ENCODE measurements at places on chromosomes 2 and 18. TPM values are rescaled to one million over a fixed set of nuclear protein-coding genes. Genes with fewer than 3 reads are reported as not detected.

The GPR75 gene
- total RNA-seq: 17.5 TPM

The TCF23 gene
- total RNA-seq: 0.06 TPM

The MC5R gene
- 0.22 TPM for total RNA-seq

The IGFBP5 gene
- 179 TPM for total RNA-seq

DNA sequence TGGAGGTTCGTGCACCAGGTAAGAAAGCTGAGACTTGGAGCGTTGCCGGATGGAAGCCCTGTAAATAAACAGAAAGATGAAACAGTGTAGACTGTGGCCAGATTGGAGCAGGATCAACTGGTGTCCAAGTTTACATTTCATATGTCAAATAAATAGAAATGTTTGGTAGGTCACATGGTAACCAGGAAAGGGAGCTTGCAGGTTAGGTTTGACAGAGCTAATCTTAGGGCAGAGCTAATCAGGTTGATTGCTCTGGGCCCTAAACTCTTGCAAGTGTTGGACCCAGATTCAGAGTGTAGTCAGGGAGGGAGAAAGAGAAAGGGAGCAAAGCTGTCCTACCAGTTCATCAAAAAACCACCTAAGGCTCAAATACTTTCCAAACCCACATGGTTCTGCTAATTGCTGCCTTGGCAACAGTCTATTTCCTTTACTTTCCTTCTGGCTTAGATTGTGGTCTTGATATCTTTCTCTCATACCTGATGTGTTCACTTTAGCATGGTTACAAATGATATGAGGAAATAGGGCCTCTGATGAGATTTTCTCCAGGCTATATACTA lies 63.2 kb downstream of the G6PC2 start:
- no peak for DNase-seq

DNA sequence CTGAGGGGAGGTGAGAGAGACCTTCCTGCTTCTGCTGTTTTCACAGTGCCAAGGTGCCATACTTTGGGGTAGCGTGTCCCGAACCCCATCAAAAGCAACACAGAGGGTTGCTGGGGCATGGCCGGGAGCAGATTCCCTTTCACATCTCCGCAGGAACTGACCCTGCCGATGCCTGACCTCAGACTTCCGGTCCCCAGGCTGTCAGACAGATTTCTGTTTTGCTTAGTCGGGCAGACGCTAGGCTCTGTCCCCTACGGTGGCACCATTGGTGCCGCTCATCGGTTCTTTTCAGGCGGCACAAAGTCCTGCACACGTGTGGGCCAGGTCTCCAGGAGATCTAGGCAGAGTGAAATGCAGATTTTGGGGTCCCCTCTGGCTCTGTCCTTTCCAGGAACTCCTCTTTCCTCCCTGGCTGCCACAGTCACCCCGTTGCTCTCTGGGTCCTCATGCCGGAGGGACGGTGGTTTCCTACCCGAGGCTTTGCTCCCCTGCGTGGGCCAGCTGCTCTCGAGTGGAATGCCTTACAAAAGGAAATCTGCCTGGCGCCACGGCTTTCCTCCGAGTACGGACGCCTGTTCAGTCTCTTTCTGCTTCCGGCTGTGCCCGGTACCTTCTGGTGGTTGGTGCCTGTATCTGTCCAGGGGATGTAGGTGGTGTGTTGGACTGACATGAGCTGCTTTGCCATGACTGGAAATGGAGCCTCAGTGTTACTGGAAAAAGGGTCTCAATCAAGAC lies 39.3 kb downstream of the RTP5 start:
- no peak for DNase-seq

- DNase-seq: peak; percentile 90
Measured at GRCh38 chr2:25376750-25377621, 35.3 kb upstream of the DNMT3A start.

DNA sequence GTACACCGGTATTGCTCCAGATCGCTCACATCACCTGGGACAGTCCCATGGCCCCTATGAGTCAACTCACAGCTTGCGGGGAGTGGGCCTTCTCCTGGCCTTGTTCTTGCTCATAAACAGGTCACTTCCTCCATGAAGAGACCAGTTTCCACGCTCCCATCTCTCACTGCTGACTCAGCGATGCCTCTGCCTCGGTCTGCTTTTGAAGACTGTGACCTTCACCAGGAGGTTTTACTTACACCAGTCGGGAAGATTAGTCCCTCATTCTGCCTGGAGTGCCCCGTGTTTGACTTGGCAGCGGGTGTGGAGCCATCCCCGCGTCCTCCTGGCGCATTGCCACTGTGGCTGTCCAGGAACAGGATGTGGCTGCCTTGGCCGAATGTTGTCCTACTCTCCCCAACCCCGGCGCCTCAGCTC lies 159.8 kb downstream of the RHBDD1 start:
- DNase-seq: peak; percentile 64

DNA sequence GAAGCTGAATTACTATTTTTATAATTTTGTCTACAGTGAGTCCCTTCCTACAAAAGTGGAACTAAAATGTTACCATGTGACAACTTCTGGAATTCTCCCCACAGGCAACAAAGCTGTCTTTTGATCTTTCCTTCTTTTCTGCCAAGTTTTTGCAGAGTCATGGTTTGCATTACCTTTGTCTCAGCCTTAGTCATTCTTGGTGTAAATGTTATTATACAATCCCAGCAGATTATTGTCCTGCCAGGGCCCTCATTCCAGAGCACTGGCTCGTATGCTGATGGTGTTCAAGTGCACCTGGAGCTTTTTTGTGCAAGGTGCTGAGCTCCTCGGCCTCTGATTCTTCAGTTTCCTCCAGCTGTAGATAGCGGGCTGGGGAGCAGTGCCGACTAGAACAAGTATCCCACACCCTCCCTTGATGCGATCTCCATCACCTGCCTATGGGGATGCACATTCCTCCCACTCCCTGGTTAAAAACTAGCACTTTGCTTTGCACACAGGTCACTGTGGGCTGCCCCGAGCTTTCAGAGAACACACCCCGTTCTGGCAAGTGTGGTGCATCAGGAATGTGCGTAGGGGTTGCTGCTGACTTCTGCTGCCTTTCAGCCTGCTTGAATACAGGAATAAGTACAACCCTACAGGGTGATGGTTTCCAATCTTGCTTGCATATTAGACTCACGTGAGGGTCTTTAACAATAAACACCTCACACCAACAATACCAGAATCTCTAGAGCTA lies 263.6 kb downstream of the RNF144A start:
- no peak for DNase-seq

DNA sequence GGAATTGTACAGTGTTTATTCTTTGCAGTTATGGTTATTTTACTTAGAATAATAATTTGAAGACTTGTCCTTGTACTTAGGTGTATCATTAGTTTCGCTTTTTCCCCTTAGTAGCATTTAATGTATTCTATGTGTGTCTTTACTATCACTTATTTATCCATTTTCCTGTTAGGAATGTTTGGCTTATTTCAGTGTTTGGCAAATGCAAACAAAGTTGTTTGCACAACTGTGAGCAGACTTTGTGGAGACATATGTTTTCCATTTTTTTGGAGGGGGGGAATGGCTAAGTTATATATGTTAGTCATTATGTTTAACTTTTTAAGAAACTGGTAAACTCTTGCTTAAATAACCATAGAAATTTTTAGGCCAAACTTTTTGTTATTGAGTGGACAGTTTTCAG lies 447.7 kb downstream of the SOX11 start:
- no peak for DNase-seq

GRCh38 chr18:41461114-41461513 lies 493.9 kb upstream of the PIK3C3 start:
- DNase-seq: no peak

DNA sequence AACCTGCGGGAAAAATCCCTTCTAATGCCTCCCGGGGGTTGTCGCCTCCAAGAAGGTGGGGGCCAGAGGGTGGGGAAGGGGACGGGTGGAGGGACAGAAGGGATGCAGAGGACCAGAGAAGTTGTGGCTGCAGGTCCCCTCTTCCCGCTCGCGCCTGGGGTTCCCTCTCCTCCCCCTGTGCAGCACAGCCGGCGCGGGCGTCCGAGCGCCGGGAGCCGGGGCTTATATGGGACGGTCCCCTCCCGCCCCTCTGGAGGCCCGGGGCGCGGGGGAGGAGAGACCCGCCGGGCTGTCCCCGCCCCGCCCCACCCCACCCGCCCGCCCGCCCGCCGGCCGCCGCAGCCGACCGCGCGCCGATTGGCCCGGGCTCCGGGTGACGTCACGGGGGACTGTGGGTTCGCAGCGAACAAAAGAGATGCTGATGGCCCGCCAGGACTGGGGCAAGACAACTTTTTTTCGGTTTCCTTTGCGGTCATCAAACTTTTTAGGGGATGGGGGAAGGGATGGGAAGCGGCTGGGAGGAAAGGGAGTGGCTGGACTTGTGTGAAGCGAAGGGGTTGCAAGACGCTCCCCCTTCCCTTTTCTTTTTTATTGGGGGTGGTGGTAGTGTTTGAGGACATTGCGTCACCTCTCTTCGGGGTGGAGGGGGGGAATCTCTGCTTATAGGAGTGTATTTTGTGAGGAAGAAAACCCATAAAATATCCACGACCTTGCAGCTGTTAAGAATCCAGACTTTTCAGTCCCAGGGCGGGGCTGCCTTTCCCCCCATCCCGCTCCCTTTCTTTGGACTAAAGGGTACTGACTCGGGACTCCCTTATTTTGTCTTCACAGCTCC lies at the start of gene FN1:
Gene FN1, minus strand, starts transcription at position 199 of the 835 bp plus-strand sequence. CDS start 266 bp downstream, outside the sequence.
- peak; percentile 86 for DNase-seq

DNA sequence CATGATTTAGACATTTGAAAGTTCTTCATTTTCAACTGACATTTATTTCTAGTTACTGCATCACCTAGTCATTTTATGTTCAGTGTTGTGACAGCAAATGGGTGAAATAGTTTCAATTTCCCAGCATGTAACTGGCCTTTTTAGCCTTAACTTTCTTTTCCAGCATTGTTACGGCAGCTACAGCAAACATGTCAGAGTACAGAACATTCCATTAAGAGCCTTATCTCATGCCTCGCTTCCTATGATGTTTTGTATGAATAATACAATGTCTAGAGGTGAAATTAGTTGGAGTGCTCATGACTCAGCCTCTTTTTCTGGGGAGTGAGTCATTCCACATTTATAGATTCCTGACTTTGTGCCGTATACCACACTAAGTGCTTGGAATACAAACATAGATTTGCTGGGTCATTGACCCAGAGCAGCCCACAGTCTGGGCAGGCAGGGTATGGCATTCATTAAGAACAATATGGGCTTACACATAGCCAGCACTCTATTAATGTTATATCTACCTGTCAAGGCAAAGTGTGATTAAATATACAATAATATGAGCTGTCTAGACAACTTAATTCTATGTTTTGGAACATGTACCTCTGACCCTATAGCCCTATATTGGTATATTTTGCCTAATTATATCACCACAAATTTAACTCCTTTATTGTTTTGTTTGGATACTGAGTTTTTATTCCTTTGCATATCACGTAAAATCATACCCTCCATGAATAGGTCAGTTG lies 72.2 kb downstream of the MAP2 start:
- DNase-seq: no peak

- DNase-seq: no peak
Measured at GRCh38 chr18:23724681-23725080, 35.4 kb downstream of the LAMA3 start.

GRCh38 chr2:108354136-108354535 lies 23.6 kb upstream of the SULT1C4 start:
- no peak for DNase-seq

DNA sequence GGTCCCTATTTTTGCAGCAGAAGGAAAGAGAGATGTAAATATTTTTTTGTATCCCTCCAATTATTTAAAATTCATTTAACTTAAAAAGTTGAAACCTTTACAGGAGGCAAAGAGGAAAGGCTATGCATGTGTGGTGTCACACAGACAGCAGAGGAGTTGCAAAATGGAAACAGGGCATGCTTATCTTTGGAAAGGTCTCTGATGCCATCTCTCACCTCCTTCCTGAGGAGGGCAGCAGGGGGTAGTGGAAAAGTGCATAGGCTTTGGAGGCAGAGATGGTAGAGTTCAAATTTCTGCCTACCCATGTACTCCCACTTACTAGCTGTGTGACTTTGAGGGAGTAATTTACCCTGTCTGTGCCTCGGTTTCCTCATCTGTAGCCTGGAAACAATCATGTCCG lies 99.6 kb upstream of the MCFD2 start:
- DNase-seq: no peak
